Stimulated activated CD8-positive, alpha-beta memory T cell treated with anti-CD3 and anti-CD28 coated beads, Interleukin-7, amount 100 ng/mL, for 1 hour (primary cell): ENCODE measurements at places on chromosomes 3 and 15.

DNA sequence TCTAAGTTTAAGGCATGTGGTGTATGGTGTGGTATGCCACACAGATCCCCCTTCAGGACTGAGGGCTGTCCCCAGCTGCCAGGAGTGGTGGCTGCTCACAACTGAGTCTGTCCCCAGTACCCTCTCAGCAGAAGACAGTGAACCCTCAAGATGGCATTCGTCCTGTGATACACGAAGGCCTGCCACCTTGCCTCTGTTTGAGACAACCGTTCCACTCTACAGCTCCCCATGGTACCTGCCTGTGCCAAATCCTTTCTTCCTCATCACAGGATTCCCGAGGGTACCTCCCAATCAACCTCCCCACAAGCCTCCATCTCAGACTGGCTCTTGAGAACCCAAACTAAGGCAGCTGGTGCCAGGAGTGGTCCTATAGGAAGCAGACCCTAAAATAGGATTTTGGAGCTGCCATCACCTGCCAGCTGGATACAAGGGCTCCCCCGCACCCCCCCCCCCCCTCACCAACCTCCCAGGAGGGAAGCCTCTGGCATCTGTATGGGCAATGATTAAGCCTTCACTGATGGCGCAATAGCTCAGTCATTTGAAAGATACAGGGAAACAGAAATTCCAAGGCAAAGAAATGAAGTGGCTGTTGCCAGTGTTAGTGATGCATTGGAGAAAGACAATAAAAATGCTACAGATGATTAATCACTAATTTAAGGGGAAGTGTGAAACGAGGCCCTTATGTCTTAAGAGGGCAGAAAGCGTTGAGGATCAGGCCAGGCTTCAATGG, 230.0 kb upstream of the LYSMD4 start:
- no peak for DNase-seq

- DNase-seq = no peak
Measured at GRCh38 chr15:58724466-58724865, 25.0 kb downstream of the ADAM10 start.

- DNase-seq = no peak
Measured at GRCh38 chr3:97235179-97235578, 420.8 kb downstream of the EPHA6 start.

- no peak for DNase-seq
Measured at GRCh38 chr3:122074621-122075265, 19.6 kb downstream of the CD86 start.

- no peak for DNase-seq
Measured at GRCh38 chr3:72768481-72768880, 79.8 kb downstream of the SHQ1 start.

DNA sequence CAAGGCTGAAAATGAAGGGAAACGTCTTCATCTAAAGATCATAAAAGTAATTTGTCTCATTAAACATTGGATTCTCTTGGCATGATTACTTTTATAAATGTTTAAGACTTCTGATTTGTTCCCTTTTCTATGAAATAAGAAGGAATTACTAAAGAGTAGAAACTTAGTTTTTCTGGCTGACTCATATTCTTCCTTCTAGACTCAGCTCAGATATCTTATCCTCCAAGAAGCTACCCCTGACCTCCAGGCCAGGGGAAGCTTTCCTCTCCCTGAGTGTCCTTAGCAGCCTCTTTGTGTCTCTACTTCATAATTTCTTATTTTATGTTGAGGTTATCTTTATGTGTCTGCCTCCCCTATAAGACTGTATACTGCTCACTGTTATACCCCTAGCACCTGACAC, 291.9 kb upstream of the STT3B start:
- no peak for DNase-seq

- DNase-seq = no peak
Measured at GRCh38 chr3:133713347-133713746, 32.8 kb upstream of the TF start.

DNA sequence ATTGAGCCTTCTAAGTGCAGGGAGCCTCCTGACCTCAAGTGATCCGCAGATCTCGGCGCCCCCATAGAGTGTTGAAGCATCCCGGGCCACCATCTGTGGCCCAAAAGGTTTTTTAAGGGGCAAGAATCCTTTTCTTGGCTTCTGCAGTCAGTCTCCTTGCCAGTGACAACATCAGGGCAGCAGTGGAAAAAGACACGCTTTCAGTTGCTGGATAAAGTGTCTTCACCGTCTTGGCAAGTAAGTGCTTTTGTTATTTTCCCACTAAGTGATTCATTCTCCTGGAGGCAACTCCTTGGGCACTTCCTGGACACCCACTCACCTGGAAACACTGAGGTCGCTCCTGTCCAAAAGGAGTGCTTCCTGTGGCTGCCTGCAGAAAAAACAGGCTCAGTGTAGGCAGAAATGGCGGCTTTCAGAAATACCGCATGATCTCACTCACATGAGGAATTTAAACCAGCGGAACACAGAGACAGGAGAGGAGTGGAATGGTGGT, 71.7 kb upstream of the ABHD2 start:
- DNase-seq = no peak

DNA sequence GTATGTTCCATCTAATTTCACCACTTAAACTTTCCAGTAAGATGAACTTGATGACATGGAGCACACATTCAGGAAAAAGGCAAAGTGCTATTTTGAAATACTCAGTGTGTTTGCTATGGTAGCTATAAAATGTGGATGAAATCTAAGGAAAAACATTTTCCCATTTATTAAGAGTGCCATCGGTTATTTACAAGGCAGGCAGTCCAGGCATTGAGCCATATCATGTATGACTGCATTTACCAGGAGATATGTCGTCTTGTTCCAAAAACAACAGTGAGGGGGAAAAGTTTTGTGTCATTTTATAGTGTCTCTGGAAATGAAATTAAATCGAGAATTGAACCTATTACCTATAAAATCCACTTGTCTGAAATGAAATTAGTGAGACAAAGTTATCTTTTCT, 13.7 kb downstream of the ANXA2 start:
- DNase-seq = no peak

DNA sequence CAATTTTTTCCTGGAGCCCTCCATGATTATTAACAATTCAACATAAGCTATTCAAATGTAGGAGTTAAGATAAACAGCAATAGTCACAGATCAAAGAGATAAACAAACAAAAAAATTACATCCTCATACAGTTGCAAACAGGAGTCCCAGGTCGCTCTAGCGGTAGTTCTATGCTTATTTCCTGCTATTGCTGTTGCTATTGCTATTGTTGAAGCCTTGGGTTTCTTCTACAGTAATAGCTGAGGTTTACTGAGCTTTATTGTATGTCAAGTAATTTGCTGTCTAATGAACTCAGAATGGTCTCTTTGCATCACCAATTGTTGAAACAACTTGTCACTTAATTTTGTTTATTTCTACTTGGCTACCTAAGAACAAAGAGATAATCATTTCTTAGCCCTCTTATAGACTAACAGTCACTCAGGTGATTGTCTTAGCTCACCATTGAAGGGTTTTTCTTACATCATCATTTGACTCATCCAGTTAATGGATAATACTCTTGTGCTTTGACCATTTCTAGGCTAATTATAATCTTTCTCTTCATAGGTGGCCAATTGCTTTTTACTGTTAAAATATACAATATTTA, 654.6 kb downstream of the MECOM start:
- DNase-seq = no peak

- no peak for DNase-seq
Measured at GRCh38 chr3:182242489-182242942, 530.8 kb downstream of the SOX2 start.

DNA sequence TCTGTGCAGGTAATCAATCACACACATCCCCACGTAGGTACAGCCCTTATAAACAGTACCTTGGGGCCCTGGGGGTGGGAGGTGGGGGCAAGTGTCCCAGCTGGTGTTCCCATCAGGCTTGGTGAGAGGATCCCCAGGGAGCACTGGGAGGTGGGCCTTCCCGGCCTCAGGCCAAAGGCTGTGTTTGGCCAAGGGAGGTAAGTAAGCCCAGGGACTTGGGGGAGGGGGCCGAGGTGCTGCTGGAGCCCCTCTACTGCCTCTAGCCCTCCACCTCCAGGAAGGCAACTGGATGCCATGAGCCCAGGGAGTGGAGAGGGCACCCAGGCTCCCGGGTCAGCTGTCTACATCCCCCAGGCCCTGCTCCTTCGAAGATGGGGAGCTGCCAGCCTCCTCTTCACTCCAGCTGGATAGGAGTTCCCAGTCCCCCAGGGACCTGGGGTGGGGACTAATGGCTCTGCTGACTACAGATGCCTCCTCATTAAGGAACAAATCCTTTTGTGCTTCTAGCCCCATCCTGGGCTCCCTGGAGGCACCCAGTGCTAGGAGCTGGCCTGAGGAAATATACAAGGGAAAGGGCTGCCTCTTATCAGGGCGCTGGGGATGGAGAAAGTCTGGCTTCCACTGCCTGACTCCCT, 33.1 kb downstream of the RNU5B-1 start:
- DNase-seq = no peak

- no peak for DNase-seq
Measured at GRCh38 chr3:146581080-146581601, 24.0 kb downstream of the PLSCR5 start.

DNA sequence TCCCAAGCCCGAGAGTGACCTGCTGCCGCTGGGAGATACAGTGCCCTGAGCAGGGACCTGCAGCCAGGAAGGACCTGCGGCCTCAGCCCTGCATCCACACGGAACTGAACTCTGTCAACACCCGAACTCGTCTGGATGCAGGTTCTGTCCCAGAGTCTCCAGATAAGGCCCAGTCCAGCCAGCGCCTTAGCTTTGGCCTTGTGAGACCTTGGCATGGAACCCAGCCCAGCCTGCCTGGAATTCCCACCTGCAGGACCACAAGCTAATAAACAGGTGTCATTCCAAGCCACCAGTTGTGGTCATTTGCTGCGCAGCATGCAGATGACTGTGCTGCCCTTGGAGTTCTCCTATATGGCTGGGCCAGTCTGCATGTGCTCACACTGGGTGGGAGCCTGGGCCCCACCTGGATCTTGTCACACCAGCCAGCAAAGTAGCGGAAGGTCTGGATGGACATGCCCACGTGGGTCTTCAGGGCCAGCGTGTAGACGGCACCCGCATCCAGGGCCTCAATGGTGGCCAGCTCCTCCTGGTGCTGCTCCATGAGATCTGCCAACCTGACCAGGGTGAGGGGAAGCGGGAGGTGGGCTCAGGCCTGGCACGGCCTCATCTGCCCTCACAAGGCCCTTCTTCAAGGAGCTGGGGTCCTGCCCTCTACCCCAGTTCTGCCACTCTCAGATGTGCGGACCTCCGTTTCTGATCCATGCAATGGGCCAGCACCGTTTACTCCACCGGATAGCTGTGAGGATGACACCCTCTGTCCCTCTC, 47.2 kb upstream of the SLC41A3 start:
- DNase-seq = no peak

GRCh38 chr3:21654662-21655061, 96.3 kb downstream of the ZNF385D start:
- DNase-seq = no peak

DNA sequence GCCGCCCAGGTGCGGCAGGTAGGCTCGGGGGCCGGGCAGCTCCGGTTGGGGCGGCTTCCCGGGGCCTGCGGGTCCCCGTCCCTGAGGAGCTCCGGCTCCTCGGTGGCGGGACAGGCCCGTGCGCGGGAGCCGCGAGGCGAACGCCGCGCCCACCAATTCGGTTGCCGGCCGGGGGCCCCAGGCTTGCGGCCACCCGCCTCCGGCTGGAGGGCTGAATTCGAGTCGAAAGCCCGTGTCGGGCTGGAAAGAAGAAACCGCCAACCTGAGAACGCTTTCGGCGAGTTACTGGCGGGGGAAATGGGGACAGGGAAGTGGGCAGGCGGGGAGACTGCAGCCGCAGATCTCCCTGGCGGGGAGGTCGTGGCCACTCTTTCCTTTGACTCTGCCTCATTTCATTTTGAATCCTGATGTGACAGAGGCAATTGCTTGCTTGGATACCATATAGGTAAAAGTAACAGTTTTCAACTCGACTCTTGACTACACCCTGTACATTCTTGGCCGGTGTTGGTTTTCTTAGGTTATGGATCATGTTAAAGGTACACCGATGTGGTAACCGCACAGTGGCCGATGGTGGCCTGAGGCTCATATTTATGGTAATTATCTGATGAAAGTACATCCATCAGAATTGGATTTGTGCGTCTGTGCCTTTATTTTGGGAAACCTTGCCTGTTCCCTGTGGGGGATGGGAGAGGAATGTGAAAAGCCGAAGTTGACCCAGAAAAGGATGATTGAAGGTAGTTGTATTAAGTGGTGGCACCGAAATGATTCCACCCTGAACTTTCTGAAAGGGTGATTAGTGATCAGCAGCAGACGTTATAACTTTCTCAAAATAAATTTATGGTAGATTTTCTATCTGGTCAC, 1.7 kb downstream of the B3GNT5 start:
- DNase-seq = no peak

DNA sequence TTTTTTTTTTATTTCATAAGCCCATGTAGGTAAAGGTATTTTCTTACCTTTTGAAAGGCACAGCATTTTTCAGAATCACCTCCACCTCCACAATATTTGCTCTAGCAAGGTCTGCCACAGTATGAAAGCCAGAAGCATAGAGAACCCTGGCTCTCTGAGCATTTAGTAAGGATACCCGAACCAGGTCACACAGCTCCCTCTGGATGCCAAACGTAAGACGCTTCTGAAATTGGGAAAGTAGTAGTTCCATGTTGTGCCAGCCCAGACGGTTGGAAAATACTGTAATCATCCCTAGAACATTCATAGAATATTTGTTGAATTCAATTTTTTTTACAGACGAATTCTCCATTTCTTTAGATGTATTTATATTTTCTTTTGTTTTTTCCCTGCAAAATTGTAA, 52.4 kb downstream of the POLQ start:
- DNase-seq = no peak

DNA sequence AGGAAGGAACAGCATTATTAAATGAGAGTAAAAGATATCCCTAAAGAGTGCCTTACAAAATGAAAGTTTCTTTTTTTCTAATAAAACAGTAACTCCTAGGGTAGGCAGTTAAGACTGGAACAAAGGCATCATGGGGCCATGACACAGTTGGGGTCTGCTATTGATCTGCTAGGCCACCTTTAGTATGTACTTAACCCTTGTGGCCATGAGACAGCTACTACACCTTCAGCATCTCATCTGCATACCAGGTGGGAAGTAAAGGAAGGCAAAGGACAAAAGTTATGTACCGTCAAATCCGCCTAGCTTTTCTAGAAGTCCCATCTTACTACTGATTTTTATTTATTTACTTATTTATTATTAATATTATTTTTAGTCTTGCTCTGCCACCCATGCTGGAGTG, 93.8 kb upstream of the FHIT start:
- no peak for DNase-seq

GRCh38 chr15:45535486-45536042, 13.0 kb upstream of the SLC30A4 start:
- no peak for DNase-seq

- no peak for DNase-seq
Measured at GRCh38 chr3:57484563-57484962, 59.6 kb downstream of the DNAH12 start.

DNA sequence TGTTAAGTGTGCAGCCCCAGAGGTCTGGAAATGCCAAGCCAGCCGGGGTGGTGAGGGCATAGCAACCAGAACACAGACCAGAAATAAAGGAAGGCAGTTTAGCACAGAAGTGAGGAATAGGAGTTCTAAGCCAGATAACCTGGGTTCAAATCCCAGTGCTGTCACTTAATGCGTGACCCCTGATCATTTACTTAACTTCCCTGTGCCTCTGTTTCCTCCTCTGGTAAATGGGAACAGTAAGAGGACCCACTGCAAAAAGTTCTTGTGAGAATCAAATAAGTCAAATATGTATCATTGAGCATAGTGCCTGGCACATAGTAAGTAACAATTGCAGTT, 125.2 kb upstream of the ARHGEF3 start:
- DNase-seq = no peak
